ENCODE measurements at places on chromosomes 2 and 18.
A peak's percentile ranks its signal among the peaks of the same experiment; 100 is the strongest.

- DNase-seq = no peak
Observed at GRCh38 chr2:225612636-225613035, 213.1 kb downstream of the NYAP2 start.

DNA sequence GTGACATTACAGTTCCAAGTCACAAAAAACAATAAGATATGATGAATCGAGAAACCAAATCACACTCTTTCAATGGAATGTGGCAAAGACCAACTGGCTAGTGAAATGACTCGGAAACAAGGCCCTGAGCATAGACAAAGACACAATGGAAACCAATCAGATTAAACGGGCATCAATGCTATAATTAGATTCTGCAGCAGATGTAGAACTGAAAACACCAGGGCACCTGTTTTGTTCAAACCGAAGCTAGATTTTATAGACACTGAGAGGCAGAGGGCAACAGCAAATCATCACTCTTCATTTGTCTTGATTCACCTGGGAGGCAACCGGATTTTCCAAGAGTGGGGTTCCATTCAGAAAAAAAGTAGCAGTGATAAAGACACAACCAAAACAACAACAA lies 92.8 kb upstream of the BARD1 start:
- DNase-seq = no peak

DNA sequence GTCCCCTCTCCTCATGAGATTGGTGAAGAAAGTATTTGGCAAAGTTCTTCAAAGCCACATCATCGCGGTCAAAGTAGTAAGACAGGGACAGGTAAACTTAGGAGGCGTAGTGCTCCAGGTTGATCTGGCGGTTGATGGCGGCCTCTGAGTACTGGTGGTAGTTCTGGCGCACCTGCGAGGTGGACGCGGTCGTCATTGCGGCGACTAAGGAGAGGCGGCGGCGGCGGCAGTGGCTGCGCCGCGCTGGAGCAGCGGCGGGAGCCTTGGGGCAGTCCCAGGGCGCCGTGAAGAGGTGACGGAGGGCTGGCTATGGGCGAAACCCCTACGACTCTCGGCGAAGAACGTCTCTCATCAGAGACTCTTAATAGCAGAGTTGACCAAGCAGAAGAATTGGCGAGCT lies 107.2 kb upstream of the UBE2E3 start:
- DNase-seq = no peak

DNA sequence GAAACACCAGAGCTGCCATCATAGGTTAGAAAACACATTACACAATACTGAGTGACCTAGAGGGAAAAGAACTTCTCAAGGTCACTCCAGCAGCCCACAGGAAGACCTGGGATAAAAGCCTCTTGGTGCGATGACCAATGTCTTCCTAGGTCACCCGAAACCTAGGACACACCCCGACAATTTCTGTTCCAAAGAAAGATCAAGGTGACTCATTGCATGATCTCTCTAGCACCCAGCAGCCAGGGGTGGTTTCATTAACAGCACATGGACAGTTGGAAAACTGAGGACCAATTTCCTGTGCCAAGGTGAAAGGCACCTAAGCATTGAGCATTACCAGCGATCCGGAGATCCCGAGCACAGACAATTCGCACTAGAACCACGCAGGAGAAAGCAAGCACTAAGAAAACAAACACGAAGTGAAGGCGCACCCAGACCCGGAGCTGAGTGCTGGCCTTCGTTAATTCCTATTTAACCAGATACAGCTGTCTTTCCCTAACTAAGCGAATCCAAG lies 1.5 kb downstream of the CACNB4 start:
- DNase-seq = no peak

GRCh38 chr2:17878281-17879136 lies at the start of gene KCNS3:
Gene KCNS3 (plus strand): TSS chr2:17878667. CDS start chr2:17931009, 52,342 bp downstream.
- peak; percentile 63 for DNase-seq

- DNase-seq = no peak
Observed at GRCh38 chr18:73752546-73752945, 395.1 kb downstream of the FBXO15 start.

DNA sequence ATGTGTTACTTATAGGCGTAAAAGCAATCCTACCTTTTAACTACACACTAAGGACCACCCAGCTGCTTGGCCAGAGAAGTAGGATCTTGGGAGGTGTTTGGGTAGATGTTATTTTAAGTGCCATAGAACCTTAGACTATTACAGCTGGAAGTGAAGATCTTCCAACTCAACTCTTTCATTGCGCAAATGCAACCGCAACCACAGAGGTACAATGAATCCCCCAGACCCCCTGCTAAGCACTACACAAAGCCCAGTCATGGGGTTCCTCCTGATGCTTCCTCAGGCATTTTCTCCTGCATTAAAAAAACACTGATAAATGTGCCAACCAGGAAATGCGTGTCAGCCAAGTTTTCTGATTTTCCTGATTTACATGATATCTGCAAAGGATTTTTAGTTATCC lies 246.0 kb downstream of the LRRTM1 start:
- DNase-seq = no peak

GRCh38 chr2:88739985-88740600 lies 48.6 kb downstream of the RPIA start:
- DNase-seq = peak; percentile 65

GRCh38 chr18:24949908-24950307 lies 402.1 kb downstream of the ZNF521 start:
- no peak for DNase-seq

DNA sequence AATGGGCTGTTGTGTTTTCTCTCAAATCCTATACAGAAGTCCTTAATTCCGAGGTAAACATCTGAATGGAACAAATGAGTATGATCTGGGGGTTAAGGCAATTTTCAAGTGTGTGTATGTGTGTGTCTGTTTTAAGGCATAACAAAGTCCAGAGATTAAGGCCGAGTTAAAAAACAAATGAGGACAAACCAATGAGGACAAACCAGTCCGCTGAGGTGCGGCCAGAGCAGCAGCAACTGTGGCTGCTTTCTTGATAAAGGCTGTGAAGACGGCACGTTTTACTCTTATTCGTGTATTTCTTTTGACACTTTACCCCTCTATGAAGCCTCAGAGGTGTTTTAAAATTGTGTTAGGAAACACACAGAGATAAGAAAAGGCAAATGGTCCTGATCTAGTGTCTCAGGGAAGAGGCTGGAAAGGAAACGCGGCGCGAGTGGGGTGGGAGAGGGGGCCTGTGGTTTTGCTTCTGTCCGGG lies 495 bp upstream of the GULP1 start:
- no peak for DNase-seq

- no peak for DNase-seq
Observed at GRCh38 chr2:184314829-184315228, 283.5 kb upstream of the ZNF804A start.

- DNase-seq = no peak
Observed at GRCh38 chr2:171531291-171531690, 9.0 kb downstream of the CYBRD1 start.

DNA sequence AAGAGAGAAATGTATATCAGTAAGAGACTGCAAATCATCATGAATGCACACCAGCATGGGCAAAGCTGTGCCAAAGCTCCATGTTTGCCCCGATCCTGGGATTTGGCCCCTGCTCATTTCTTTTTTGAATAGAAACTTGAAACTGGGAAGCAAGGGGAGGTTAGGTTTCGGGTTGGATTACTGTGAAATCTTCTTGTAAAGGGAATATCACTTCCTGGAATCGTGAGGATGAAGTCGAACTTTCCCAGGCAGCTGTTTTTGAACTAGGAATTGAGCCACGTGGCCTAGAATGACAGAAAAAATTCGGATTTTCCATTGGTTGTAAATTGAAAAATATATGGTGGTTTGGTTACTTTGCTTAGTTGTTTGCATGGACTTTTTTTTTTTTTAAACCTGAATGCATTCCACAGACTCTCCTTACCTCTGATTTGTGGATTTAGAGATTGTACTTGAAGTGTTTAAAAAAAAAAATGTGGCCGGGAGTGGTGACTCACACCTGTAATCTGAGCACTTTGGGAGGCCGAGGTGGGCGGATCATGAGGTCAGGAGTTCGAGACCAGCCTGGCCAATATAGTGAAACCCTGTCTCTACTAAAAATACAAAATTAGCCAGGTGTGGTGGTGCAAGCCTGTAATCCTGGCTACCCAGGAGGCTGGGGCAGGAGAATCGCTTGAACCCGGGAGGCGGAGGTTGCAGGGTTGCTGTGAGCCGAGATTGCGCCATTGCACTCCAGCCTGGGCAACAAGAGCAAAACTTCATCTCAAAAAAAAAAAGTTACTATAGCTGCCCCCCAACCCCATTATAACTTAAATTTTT lies 32.1 kb downstream of the GRHL1 start:
- DNase-seq = no peak

- DNase-seq = no peak
Observed at GRCh38 chr2:86519349-86519748, 43.9 kb downstream of the CHMP3 start.

DNA sequence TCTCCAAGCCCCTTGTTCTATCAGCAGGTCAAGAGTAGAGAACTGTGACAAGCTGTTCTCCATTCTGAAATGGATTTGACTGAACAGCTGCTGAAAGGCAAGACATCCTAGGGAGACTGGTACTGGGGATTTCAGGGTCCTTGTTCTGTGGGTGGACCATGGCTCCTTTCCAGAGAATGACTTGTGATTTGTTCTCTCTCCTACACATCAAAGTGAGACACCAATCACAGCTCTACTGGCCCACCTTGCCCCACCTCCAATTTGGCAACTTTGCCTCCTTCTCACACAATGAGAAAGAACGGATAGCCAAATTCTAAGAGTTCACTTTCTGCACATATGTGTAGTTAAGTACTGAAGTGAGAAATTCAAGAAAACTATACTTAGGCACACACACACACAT lies 67.4 kb downstream of the BCL11A start:
- DNase-seq = no peak

GRCh38 chr18:74804677-74805076 lies 207.0 kb downstream of the ZNF407 start:
- DNase-seq = no peak

DNA sequence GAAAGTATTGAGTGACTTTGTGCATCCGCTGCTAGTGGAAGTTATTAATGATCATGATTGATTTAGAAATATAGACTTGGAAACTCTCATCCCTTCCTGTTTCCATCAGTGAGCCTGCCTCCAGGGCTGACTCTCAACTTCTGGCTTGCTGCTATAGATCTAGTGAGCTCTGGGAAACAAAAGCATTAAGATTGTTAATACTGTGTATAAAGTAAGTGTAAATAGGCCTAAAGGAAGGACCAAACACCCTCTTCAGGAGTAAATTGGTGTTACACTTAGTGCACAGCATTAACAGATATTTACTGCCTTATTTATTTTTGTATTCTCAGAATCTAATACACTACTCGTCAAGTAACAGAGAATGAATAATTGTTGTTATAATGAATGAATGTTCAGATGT lies 285.6 kb downstream of the THSD7B start:
- no peak for DNase-seq

GRCh38 chr2:101306410-101306809 lies 2.1 kb downstream of the RNF149 start:
- no peak for DNase-seq

DNA sequence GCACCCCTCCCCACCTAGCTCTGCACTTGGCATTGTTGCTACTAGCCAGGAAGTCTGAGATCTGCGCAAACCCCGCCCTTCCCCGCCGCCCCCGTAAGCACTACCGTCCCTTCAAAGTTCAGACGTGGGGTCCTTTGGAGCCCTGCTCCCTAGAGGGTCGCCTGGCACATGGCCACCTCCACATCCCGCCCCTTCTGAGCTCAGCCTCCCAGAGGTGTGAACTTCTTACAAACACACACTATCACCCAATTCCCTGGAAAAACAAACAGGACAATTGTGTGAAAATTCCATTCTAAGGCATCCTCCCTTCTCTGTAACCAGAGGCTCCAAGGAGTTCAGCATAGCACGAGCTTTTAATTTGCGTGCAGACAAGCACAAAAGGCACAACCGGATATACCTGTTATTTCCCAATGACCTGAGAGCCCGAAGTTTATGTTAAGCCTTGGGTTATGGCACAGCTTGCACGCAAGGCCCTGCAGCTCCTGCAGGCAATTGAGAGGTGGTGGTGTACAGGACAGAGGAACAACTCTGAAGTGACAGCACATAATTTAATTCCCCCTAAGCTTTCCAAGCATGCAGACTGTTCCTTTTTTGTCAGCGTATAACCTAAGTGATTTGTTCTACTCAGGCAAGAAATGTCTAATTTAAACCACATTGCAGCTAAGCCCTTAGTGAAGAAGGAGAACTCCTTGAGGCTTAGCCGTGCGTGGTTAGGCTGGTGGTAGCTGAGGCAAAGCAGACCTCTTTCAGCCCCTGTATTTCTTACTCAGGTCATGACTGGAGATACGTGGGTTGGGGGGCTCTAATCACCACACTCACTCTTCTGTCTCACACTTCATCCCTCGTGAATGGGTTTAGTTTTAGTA lies 20.3 kb upstream of the CYP1B1 start:
- no peak for DNase-seq

DNA sequence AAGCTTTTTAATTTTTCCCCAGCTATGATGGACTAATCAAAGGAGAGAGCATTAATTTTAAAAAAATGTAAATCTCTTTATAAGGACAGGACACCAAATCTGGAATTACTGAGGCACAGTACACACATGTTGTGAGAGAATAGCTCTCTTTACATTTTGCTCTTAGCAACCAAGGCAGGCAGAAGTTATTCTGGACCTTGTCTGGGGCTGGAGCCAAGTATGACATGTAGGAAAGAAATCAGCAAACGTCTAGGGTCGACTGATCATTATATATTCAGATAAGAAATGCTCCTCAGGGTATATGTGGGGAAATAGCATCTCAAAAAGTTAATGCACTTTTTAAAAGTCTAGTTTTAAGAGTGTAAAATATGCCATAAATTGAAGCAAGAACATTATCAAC lies 1330.0 kb upstream of the CELF4 start:
- DNase-seq = no peak

- no peak for DNase-seq
Observed at GRCh38 chr18:9557250-9557943, 57.0 kb downstream of the PPP4R1 start.

- DNase-seq = no peak
Observed at GRCh38 chr2:161814008-161814660, 189.9 kb downstream of the SLC4A10 start.

GRCh38 chr2:223674998-223675609 lies 72.9 kb upstream of the SCG2 start:
- DNase-seq = peak; percentile 32

DNA sequence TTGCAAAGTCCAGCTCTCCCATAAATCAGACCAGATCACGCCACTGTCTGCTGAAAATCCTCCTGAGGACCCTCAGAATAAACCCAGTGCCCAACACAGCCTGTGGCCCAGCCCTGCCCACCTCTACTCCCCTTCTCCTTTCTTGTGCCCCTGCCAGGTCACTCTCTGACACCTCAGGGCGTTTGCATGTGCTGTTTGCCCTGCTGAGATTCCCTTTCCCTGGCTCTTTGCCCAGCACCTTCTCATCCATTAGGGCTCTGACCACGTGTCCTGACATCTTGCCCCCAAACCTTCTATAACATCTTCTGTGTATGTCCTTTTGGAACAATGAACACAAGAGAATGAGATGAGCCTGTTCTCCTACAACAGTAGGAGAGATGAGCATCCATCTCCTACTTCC lies 18.5 kb upstream of the NMUR1 start:
- DNase-seq = no peak

Measured in WERI-Rb-1 (cell line).